ENCODE measurements at places on chromosomes 4 and X. TPM values are rescaled to one million over a fixed set of nuclear protein-coding genes. Genes with fewer than 3 reads are reported as not detected.

APLN gene
- under 0.01 TPM for total RNA-seq

MAGEA12 gene
- not detected for total RNA-seq

XAGE5 gene
- total RNA-seq: not detected

SAGE1 gene
- total RNA-seq: not detected

GPR119 gene
- not detected for total RNA-seq

PCDH10 gene
- total RNA-seq: 16.4 TPM

SPATA4 gene
- 0.97 TPM for total RNA-seq

GAB3 gene
- total RNA-seq: 0.64 TPM

APBB2 gene
- 96.3 TPM for total RNA-seq

MAGEC1 gene
- total RNA-seq: not detected

MBNL3 gene
- 3.9 TPM for total RNA-seq

DRP2 gene
- 2.6 TPM for total RNA-seq

RWDD4 gene
- total RNA-seq: 30.2 TPM

MOSPD2 gene
- total RNA-seq: 22.9 TPM

DDIT4L gene
- total RNA-seq: 3.5 TPM

GPR82 gene
- total RNA-seq: under 0.01 TPM

CT45A10 gene
- total RNA-seq: not detected

RRH gene
- not detected for total RNA-seq

KLHL2 gene
- 16.4 TPM for total RNA-seq

USP17L29 gene
- not detected for total RNA-seq

TMEM154 gene
- 11.2 TPM for total RNA-seq

GSX2 gene
- not detected for total RNA-seq

F8A2 gene
- total RNA-seq: not detected

G6PD gene
- 128 TPM for total RNA-seq

FAT4 gene
- 44.9 TPM for total RNA-seq

ZNF711 gene
- 0.86 TPM for total RNA-seq

TMPRSS11E gene
- total RNA-seq: not detected

MAGEA2B gene
- not detected for total RNA-seq

PF4V1 gene
- not detected for total RNA-seq

RIPPLY1 gene
- total RNA-seq: not detected

MAGEH1 gene
- 37.7 TPM for total RNA-seq

ANKRD17 gene
- total RNA-seq: 53.5 TPM

COX7B2 gene
- total RNA-seq: not detected

SPRY1 gene
- total RNA-seq: 14.8 TPM

TMEM150C gene
- total RNA-seq: 0.43 TPM

SHROOM4 gene
- 0.43 TPM for total RNA-seq

CLTRN gene
- total RNA-seq: under 0.01 TPM

RBMX gene
- total RNA-seq: 209 TPM

COL25A1 gene
- total RNA-seq: 6.9 TPM

GLRB gene
- total RNA-seq: 6.8 TPM

DDX53 gene
- total RNA-seq: under 0.01 TPM

PCSK1N gene
- total RNA-seq: not detected

FAM47A gene
- not detected for total RNA-seq

SHROOM2 gene
- 5.8 TPM for total RNA-seq

CFAP47 gene
- total RNA-seq: not detected

UGT8 gene
- total RNA-seq: 0.32 TPM

IL2 gene
- not detected for total RNA-seq

PLAC1 gene
- 0.43 TPM for total RNA-seq

WDR17 gene
- total RNA-seq: 0.64 TPM

HMGB3 gene
- total RNA-seq: 14.7 TPM

GUCY1B1 gene
- 1.9 TPM for total RNA-seq

CT45A1 gene
- total RNA-seq: not detected

GYPE gene
- total RNA-seq: 0.64 TPM

PABPC5 gene
- total RNA-seq: 1.3 TPM

HCFC1 gene
- total RNA-seq: 28.3 TPM

CSAG2 gene
- total RNA-seq: not detected

All from fibroblast of villous mesenchyme (primary cell).